Hepatocyte (in vitro differentiated cells): ENCODE measurements at places on chromosomes 5 and 9. TPM values are rescaled to one million over a fixed set of nuclear protein-coding genes. Genes with fewer than 3 reads are reported as not detected.

- DNase-seq, result no peak
- H3K27ac ChIP-seq, result no peak overlapping the region
- H3K36me3 ChIP-seq, result no peaks in the 10 kb centered on the region
- H3K4me3 ChIP-seq, result no peak overlapping the region
- H3K4me1 ChIP-seq, result no peaks in the 10 kb centered on the region
- H3K27me3 ChIP-seq, result no peaks in the 10 kb centered on the region
Observed at GRCh38 chr9:128809831-128810230, 8.5 kb upstream of the ENDOG start.

Gene DND1
- 0.52 and 0.85 TPM in 2 replicates for polyA plus RNA-seq

- no peak overlapping the region for H3K27ac ChIP-seq
- no peaks in the 10 kb centered on the region for H3K4me1 ChIP-seq
- H3K36me3 ChIP-seq, result no peaks in the 10 kb centered on the region
- H3K27me3 ChIP-seq, result no peaks in the 10 kb centered on the region
- DNase-seq, result no peak
Observed at GRCh38 chr5:152089644-152090043, 165.0 kb upstream of the GLRA1 start.

Gene RNF180
- polyA plus RNA-seq, result 3.0 and 4.0 TPM in 2 replicates

GRCh38 chr5:32170303-32171151 lies 3.6 kb downstream of the GOLPH3 start:
- H3K4me3 ChIP-seq, result no peak overlapping the region
- H3K27ac ChIP-seq, result peak overlapping the region; percentile 100
- peaks cover 36% of the 10 kb centered on the region for H3K4me1 ChIP-seq

Gene ANKH
- 27.6 and 28.9 TPM in 2 replicates for polyA plus RNA-seq

GRCh38 chr5:82669720-82670119 lies 391.6 kb upstream of the RPS23 start:
- H3K4me1 ChIP-seq, result no peaks in the 10 kb centered on the region
- no peak for DNase-seq
- no peak overlapping the region for H3K27ac ChIP-seq
- no peaks in the 10 kb centered on the region for H3K27me3 ChIP-seq
- H3K4me3 ChIP-seq, result no peak overlapping the region

Gene NEUROG1
- polyA plus RNA-seq, result not detected in 2 replicates

Gene GRXCR2
- polyA plus RNA-seq, result 0.39 TPM in 1 of 2 replicates, not detected in the other
